DMS153 (cell line): ENCODE measurements at places on chromosomes 2 and 18.

- DNase-seq = no peak
Measured at GRCh38 chr2:127012215-127012614, 94.7 kb downstream of the BIN1 start.

DNA sequence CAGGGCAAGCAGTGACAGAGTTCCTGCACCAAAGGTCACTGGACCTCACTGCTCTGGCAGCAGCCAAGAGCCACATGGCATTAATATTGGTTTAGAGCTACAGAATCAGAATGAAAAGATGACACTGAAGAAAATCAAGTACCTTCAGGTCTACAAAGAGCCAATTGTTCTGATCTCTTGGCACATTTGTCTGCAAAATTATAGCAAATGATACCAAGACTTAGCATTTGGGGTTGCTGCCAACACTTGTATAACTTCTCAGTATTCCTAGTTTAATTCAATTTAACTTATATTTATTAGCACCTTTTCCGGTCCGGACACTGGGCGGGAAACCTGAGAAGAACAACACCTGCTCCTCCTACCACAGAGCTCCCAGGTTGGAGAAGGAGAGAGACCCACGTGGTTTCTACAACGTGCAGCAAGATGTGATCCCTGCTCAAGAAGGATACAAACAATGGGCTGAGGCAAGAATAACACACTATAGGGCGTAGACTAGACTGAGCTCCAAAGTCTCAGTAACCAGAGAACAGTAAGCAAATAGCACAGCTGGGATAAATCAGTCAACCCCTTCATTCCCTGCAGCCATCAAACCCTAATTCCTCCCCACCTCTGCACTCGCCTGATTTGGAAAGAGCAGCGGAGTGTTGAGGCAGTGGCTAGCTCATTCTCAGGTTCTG, 2.4 kb downstream of the LRRC30 start:
- DNase-seq = no peak

DNA sequence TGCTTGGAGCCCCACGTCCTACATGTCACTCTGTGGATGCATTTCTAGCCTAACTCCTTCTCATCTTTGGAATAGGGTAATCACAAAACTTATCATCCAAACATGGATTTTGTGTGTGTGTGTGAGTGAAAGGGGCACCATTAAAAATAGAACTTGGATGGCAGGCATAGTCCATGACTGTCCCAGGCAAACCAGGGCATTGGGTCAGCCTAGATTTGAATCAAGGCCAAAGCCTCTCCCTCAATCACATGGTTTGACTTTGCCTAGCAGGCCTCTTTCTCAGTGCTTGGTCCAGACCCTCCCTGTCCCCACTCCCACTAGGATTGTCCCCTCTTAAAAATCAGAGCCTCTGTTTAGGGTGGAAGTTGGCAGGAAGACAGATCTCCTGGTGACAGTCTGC, 67.4 kb upstream of the BCL2L11 start:
- DNase-seq = no peak

DNA sequence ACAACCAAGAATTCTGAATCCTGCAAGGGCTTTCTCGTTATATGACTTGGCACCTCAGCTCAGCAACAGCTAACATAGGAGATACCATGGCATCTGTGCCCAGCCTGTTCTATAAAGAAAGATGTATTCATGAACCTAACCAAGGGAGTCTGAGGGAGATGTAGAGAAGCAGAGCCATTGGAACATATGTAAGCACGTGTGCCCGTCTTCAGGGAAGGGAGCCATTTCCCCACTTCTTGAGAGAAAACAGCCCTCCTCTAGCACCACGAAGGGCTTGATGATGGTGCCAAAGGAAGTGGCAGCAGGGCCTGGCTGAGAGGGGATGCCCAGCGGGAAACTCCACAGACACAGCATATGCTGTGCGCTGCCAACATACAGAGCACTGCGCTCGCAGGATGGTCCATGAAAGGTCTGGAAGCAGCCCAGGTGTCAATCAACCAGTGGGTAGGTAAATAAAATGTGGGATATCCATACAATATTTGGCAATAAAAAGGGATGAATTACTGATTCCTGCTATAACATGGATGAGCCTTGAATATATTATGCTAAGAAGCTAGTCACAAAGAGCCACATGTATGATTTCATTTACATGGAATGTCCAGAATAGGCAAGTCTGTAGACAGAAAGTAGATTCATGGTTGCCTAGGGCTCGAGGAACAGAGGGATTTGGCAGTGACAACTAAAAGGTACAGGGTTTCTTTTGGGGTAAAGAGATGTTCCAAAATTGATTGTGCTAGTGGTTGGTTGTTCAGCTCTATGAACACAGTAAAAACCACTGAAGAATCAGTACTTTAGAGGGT, 16.1 kb downstream of the TMEM247 start:
- no peak for DNase-seq

- DNase-seq = no peak
Measured at GRCh38 chr2:59174536-59175243, 933.6 kb upstream of the FANCL start.

GRCh38 chr2:27441958-27442919, at the start of gene KRTCAP3:
Gene KRTCAP3, plus strand, starts transcription at chr2:27442381. Its CDS starts 32 bp downstream, at chr2:27442413.
- peak; percentile 66 for DNase-seq

DNA sequence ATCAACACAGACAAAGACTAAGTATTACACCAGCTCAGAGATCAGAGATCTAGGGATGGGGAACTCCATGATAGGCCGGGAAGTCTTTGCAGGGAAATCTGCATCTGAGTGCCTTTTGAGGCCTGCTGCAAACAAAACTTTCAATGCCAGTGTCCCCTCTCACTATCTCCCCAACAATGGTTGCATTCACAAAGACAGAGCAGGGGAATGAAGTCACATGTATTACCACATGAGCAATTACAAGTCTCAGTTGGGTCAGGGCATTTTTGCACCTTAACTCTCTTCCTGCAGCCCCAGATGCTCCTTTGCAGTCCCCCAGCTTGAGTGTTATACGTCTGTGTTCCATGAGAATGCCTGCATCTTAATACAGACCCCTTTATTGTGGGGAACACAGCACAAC, 1.8 kb upstream of the RNF144A start:
- no peak for DNase-seq

- DNase-seq = no peak
Measured at GRCh38 chr2:20343128-20343527, 7.5 kb downstream of the PUM2 start.

GRCh38 chr2:147366279-147366678, 478.6 kb upstream of the ACVR2A start:
- DNase-seq = no peak

- DNase-seq = peak; percentile 68
Measured at GRCh38 chr2:177572236-177572671, 179.7 kb downstream of the AGPS start.

DNA sequence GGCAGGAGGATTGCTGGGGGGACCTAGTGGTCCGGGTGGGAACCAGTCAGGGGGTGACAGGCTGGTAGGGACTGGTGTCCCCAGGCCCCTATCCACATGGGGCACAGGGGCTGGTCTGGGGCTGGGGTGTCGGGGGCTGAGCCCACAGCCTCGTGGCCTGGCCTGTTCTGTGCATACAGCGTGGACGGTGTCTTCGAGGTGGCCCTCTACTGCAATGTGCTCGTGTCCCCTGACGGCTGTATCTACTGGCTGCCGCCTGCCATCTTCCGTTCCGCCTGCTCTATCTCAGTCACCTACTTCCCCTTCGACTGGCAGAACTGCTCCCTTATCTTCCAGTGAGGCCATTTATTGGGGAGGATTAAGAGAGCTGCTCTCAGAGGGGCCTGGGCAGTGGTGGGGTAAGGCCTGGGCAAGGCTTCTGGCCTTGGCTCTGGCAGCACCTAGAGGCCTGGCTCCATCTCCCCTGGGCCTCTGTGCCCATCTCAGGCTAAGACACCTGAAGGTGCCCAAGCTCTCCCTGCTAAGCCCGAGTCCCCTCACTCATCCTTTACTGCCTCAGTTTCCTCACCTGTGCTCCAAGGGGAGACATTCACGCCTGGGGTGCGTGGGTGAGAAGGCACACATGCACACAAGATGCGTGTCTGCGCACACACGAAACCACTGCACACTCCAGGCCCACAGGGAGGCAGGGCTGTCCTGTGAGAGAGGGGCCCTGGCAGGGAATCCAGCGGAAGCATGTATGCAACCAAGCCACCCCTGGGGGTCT, 1.9 kb downstream of the CHRNG start:
- DNase-seq = no peak

- DNase-seq = no peak
Measured at GRCh38 chr2:95158441-95158840, 1.2 kb downstream of the ZNF514 start.

GRCh38 chr2:18611184-18611583, 21.8 kb upstream of the NT5C1B start:
- peak; percentile 50 for DNase-seq

- DNase-seq = no peak
Measured at GRCh38 chr2:240981280-240981679, 17.1 kb upstream of the SNED1 start.

DNA sequence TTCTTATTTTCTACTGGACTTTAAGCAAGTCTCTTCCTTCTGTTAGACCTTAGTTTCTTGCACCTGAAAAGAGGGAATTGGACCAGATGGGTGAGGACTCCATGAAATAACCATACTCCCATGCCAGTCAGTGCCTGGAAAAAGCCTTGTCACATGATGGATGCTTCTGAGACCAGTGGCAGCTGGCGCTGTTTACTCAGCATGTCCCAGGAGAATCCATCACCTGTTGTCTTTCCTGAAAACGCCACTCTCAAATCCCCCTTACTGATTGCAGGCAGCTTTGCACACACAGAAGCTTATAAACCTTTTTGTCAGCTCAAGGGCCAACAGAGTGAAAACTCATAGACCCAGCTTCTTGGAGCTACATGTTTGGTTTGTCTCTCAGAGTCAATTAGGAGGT, 117.6 kb downstream of the POLE4 start:
- DNase-seq = peak; percentile 99

DNA sequence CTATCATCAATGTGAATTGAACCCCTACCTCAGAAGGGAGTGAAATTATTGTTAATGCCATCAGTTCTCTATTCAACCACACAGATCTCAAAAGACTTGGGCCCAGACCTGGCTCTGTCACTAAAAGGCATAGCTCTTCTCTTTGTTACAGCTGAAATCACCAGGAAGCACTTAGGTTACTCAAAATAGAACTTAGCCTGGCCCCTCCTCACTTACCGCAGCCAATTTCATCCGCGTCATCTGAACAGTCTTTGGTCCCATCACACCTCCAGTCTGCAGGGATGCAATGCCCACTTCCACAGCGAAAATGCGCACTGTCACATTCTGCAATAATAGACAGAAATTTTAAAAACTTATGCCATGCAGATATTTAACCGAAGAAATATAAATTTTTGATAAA, 41.8 kb downstream of the LRP2 start:
- no peak for DNase-seq

DNA sequence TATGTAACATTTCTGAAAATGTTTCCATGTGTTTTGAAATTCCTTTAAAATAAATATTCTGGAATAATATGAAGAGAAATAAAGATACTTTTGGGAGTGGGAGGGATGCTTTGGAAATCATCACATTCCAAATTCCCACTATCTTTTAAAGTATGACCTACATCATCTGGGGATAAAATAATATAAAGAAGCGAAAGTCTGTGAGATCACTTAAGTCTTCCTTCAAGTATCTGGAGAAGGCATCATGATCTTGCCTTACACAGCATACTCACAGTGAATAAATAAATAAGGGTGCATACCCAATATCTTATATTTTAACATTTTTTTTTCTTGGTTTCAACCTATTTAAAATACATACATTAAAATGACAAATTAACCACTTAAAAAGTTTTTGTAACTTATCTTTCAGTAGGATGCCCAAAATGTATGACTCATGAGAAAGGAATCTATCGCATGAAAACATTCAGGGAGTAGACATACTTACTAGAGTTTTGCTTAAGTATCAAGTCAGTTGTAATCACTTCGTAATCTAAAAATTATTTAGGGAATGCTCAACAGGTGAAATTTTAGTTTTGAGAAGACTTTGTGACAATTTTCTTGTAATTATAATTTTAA, 248.3 kb upstream of the COL3A1 start:
- no peak for DNase-seq

DNA sequence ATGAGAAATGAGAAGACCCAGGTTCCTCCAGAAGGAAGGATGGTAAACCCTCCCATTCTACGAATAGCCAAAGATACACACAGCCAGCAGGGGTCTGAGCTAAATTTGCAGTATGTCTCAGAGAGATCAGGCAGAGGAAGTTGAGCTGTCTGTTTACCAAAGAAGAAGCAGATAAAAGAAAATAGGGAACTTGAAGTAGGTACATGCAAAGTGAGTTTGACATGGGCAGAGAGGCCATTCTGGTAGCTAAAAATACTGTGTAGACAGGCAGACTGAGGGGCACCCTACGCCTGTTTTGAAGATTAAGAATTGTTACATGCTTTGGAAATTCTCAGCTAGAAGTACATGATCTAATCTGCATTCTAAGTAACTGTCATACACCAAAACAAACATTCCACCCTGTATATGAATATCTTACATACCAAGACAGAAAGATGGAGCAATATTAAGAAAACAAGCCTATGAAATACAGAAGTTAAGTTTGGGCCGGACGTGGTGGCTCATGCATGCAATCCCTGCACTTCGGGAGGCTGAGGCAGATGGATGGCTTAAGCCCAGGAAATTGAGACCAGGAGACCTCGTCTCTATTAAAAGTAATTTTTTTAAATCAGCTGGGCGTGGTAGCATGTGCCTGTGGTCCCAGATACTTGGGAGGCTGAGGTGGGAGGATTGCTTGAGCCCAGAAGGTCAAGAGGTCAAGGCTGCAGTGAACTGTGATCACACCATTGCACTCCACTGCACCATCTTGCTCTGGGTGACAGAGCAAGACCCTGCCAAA, 157.9 kb downstream of the ANKRD44 start:
- no peak for DNase-seq

- no peak for DNase-seq
Measured at GRCh38 chr2:187962538-187962937, 329.1 kb upstream of the GULP1 start.

- no peak for DNase-seq
Measured at GRCh38 chr2:177281400-177282180, 17.1 kb upstream of the NFE2L2 start.

- no peak for DNase-seq
Measured at GRCh38 chr2:9755008-9755407, 88.3 kb upstream of the TAF1B start.

DNA sequence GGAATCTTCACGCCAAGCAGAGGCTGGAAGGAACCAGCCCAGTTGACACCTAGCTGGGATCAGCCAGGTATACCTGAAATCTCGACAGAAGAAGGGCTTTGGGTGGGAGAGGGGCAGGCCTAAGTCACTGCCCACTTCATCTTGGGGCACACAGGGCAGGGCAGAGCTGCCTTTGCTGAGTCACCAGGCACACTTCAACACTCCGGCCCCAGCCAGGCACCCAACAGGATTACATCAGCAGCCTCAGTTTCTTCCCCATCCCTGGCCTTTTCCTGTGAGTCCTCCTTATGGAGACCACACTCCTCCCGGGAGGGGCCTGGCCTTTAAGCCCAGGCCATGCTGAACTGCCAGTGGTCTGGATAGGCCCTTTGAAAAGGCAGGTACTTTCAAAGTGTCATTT, 201.7 kb upstream of the HS6ST1 start:
- DNase-seq = no peak

GRCh38 chr2:192253692-192254091, 59.0 kb upstream of the TMEFF2 start:
- DNase-seq = no peak
